ENCODE measurements at places on chromosomes 12 and 14.

DNA sequence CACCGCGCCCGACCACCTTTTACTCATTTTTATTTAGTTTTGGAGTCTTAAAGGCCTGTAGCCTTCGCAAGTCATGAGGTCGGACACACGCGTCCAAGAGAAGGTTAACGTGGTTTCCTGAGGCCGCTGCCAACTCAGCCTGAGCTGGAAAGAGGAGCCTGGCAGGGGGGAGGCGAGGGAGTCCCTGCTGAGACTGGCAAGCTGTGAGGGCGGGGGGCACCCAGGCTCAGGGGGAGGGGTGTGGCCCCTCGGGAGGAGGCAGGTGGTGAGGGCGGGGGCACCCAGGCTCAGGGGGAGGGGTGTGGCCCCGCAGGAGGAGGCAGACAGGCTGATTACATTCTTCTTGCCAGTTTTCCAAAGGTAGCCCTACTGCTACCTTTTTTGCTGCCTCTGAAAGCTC, 143.2 kb downstream of the PIWIL1 start:
- DNase-seq: no peak

GRCh38 chr14:76701981-76702380, 59.3 kb upstream of the VASH1 start:
- DNase-seq: no peak

- no peak for DNase-seq
Observed at GRCh38 chr14:56562883-56563282, 16.7 kb upstream of the TMEM260 start.

- no peak for DNase-seq
Observed at GRCh38 chr12:6056406-6057240, 67.8 kb downstream of the VWF start.

GRCh38 chr12:131140697-131141096, 187.0 kb downstream of the ADGRD1 start:
- DNase-seq: no peak

GRCh38 chr12:30837595-30837994, 82.8 kb upstream of the CAPRIN2 start:
- DNase-seq: no peak

GRCh38 chr12:103350116-103350515, 145.7 kb downstream of the C12orf42 start:
- DNase-seq: no peak

- DNase-seq: no peak
Observed at GRCh38 chr12:76032043-76032981, 736 bp upstream of the PHLDA1 start.

GRCh38 chr12:53972152-53972702, 699 bp upstream of the HOXC11 start:
- DNase-seq: no peak

DNA sequence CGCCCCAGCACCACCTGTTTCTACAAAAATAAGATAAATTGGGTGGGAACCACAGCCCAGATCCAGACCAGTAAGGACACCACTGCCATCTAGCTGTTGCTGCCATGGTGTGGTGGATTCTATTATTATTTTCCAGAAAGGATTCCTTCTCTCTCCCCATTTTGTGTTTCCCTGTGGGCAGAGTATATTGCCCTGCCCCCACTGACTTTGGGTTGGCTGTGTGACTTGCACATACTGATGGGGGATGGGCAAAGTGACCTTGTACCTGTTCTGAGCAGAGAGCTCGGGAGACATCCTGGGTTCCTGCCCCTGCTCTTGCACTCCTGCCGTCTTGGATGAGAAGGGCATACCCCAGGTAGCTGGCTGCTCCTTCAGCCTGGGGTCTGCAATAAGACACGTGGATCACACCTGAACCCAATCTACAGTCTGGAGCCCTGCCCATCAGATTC, 24.3 kb downstream of the MOAP1 start:
- DNase-seq: no peak

DNA sequence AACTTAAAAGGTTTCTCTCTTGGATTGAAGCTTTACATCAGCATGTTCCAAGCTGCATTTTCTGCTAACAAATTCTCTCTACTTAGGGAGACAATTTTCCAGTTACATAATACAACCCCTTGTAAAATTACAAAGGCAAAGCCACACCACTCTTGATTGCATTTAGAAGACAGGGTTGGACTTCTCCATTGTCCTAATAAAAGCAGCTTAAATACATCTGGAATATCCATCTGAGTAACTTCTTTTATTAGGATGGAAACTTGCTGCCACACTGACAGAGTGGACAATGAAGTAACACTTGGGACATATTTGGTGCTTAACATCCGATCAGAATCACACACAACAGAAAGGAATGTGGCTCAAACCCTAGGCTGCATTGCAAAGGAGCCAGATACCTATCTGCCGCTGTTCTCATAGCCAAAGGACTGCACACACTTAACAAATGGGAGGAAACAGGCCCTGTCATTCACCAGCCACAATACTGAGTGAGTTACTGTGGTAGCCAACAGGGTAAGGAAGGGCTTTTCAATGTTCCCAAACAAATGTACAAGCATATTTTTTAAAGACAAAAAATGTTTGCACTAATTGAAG, 157.2 kb downstream of the PAX9 start:
- DNase-seq: no peak

- no peak for DNase-seq
Observed at GRCh38 chr12:68918960-68919359, 14.0 kb downstream of the CPM start.

- no peak for DNase-seq
Observed at GRCh38 chr14:64868841-64869240, 10.9 kb downstream of the SPTB start.

DNA sequence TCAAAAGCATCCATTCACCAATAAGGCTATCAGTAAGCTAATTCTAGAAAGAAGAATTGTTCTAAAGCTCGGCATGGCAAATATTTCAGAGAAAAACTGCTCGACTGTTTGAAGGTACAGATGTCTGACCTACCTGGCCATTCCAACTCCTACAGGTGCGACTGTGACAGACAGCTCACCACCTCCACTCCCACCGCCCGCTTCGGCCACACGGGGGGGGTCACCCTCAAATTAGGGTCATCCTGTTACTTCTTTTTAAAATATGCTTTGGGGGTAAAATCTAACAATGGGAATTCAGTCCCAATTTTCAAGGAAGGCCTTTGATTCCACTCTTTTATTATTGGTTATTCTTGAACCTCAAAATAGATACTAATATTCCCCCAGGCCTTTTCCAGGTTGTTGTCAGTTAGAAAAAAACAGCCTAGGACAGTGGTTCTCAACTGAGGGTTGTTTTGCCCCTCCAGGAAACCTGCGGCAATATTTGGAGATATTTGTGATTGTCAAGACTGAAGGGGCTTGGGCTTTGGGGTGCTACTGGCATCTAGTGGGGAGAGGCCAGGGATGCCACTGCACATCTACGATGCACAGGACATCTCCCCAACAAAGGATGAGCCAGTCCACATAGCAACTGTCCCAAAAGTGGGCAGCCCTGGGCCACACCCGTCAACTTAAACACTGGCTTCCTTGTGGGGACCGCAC, 81.2 kb downstream of the BCL11B start:
- no peak for DNase-seq

- no peak for DNase-seq
Observed at GRCh38 chr12:71164166-71164565, 6.4 kb upstream of the TSPAN8 start.

- DNase-seq: no peak
Observed at GRCh38 chr14:104515811-104516780, 63.5 kb upstream of the C14orf180 start.

DNA sequence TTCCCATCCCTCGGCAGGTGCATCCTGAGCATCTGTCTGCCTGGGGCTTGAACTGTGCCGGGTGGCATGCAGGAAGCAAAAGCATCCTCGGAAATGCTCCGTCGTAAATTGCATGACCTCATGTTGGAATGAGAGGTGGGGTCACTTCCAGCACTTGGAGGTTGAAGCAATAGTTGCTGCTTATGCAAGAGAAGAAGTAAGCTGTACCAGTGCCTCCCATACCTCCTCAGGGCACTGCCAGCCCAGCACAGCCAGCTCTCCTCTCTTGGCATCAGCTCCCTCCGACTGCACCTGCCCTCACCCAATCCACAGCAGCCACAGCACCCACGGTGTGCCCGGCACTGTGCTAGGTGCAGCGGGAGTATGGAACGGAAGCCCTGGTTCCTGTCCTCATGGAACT, 11.5 kb downstream of the TEAD4 start:
- DNase-seq: no peak

DNA sequence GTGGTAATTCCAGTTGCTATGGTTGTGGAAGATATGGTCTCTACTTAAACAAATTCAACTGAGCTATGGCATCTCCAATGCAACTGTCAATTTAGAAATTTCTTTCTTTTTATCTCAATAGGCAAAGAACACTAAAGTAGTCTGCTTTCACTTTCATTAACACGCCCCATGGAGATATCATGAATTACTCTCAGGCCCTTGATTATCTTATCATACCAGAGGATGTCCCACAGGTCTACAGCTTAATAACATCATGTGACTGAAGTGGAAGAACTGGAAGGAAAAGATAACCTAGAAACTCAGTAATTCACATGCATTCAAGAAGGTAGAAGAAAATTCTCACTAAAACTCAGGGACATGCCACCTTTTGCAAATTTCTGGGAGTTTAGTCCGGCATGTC, 114.3 kb downstream of the FLRT2 start:
- no peak for DNase-seq

DNA sequence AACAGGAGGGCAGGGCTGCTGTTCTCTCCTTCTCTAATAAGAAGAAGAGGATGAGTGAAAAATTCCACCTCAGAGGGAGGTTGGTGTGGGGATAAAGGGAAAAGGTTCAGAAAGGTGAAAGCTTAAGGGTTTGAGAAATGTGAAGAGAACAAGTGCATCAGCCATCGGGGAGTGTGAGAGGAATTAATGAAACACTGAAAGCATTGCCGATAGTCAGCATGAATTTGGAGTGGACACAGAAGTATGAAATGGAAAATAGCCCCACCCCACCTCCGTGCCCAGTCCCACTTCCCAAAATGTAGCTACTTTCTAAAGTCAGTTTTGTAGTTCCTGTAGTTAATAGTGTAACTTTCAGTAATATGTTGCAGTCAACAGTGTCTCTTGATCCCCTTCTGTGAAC, 33.4 kb downstream of the DIP2B start:
- no peak for DNase-seq

DNA sequence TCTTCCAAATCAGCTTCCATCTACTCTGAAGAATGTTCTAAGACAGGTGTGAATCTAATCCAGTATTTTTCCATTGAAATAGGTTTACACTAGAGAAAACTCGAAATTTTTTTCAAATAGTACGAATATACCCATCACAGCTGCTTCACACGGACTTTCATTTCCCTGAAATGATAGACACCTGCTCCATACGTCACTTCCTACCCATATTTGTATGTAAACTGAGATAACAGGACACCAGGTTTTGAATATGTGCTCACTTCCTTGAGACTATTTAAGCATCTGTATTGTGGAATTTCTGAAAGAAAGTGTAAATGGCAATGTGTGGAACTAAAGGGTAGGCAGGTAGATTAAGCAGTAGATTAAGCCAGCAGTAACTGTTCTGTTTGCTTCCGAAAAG, 13.4 kb upstream of the ITPR2 start:
- no peak for DNase-seq

- peak; percentile 34 for DNase-seq
Observed at GRCh38 chr14:100305324-100306100, 732 bp downstream of the SLC25A29 start.

GRCh38 chr12:41970744-41971143, 173.9 kb downstream of the GXYLT1 start:
- no peak for DNase-seq

GRCh38 chr14:92041203-92041602, 1.3 kb upstream of the TRIP11 start:
- no peak for DNase-seq

DNA sequence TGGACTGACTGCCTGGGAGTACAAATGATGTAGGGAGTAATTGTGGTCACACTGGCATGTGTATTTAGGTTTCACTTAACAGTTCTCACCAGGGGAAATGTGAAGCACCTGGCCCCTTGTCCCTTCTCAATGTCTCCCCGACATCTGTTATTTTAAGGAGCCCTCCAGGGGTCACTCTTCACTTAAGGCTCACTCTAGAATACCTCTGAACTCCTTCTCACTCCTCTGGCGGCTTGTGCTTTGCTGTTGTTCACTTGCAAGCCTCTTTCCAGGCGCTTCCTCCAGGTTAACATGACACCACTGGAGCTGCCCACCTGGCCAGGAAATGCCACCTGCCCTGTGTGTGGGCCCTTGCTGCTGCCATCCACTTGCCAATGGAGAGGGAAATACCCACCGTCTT, 56.5 kb upstream of the GZMB start:
- DNase-seq: no peak

DNA sequence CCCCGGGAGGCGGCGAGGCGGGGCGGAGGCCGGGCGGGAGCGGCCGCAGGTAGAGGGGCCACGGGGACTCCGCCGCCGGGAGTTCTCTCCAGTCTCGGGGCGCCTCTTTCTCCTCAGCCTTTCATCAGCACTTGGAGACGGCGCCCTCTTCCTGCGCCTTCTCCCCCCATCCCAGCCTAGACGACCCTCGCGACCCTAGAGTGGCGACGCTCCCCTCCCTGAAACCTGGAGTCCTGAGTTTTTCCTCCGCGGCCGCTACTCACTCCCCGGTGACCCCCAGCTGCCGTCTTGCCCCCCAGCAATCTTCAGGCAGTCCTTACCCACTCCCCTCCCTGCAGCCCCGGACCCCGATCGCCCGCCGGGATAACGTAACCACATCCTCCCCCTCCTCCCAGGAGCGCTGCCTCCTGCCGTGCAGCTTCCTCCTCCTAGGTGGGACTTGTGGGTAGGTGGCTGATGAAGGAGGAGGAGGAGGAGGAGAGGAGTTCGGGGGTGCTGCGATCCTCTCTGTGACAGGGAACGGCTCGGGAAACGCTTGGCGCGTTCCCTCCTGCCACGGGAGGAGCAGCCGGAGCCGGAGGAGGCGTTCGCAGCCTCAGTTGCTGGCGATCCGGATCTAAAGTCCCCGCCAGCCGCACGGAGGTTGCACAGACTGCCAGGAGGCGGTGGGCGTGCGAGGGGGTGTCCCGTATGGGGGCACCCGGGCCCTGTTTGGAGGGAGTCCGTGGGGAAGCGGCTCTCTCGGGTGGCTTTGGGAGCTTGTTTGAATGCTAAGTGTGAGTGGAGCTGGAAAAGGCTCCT, 891 bp downstream of the PLEKHA5 start:
- DNase-seq: no peak

Data from stimulated activated CD8-positive, alpha-beta memory T cell treated with anti-CD3 and anti-CD28 coated beads, Interleukin-4, amount 100 ng/mL, for 1 hour (primary cell).